ENCODE measurements at places on chromosomes 1 and 21.

- DNase-seq = no peak
Observed at GRCh38 chr1:59640851-59641250, 173.9 kb upstream of the HOOK1 start.

GRCh38 chr1:110783292-110783918 is 89.5 kb upstream of the CD53 start:
- DNase-seq = peak; percentile 24

DNA sequence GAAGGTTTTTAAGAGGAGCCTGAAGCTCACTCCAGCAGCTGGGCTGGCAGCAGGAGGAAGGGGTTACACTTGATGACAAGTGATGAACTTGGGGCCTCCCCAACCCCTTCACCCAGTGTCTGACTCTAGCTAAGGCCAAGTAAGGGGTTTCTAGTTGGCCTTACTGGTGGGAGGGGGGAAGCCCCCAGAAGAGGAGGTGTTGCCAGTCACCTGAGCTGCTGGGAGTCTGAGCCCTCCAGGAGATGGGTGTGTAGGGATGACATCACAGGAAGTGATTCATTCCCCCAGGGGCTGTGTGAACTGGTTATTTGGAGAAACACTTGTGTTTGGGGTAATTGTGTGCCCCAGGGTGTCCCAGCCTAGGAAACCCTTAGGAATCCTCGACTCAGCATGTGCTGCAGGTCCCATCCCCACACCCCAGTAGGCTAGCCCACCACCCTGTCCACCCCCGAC is 3.1 kb downstream of the PADI1 start:
- no peak for DNase-seq

DNA sequence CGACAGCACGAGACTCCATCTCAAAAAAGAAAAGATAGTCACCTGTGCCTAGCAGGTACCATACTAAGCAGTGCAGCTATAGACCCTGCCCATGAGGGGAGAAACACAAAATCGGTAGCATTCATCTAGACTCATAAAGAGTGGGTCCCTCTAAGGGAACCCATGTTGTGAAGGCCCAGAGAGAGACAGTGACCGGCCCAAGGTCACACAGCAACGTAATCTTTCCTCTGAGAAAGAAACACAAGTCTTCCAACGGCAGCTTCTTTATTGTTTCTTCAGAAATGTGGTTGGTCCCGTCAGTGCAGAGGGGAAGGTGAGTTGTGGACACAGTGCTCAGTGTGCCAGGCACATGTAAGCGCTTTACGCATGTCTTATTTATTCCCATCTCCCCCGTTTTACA is 198.6 kb upstream of the TMEM51 start:
- no peak for DNase-seq

- no peak for DNase-seq
Observed at GRCh38 chr1:240338837-240339236, 247.2 kb downstream of the FMN2 start.

DNA sequence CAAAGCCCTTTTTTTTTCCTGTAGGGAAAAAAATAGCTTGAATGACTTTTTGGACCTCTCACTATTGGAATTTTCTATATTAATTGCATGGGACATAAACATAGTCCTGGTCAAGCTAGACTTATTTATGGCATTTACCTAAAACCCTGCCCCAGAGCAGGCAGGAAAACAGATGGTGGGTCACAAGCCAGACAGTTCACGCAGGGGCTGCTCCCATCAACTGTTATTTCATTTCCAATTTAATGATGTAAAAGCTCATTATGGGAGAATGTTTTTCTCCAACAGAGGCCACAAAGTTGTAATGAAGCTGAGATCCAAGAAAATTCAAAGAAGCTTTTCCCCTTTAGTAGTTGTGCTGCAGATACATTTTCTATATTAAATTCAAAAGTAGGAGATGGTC is 99.2 kb downstream of the SGIP1 start:
- no peak for DNase-seq

DNA sequence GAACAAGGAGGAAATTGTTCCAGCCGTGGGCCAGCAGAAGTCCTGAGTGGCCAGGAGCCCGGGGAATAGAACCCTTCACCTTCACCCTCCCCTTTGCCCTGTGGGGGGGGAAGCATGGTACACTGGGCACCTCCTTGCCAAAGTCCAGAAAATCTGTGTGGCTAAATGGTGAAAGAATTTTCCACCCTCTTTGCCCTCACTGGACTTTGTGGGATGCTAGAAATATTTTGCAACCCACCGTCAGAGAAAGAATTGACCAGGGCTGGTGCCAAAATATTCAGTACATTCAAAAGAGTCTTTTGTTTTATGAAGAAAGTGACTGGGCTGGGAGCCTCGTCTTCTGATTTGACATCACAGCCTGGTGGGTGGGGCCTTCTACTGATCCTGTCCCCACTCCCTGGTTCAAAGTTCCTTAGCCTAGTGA is 14.6 kb downstream of the NFASC start:
- DNase-seq = no peak

DNA sequence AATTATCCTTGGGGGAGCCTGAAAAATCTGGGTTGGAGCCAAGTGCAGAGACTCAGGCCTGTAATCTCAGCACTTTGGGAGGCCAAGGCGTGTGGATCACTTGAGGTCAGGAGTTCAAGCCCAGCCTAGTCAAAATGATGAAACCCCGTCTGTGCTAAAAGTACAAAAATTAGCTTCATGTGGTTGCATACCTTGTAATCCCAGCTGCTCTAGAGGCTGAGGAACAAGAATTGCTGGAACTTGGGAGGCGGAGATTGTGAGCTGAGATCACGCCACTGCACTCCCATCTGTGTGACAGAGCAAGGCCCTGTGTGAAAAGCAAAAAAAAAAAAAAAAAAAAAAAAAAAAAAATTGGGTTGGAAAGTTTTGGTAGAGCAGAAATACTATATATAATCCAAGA is 1563.6 kb upstream of the PRMT6 start:
- DNase-seq = no peak

- no peak for DNase-seq
Observed at GRCh38 chr1:206047271-206047670, 5.7 kb upstream of the RHEX start.

GRCh38 chr1:65003316-65003664 is 36.9 kb upstream of the JAK1 start:
- DNase-seq = no peak

DNA sequence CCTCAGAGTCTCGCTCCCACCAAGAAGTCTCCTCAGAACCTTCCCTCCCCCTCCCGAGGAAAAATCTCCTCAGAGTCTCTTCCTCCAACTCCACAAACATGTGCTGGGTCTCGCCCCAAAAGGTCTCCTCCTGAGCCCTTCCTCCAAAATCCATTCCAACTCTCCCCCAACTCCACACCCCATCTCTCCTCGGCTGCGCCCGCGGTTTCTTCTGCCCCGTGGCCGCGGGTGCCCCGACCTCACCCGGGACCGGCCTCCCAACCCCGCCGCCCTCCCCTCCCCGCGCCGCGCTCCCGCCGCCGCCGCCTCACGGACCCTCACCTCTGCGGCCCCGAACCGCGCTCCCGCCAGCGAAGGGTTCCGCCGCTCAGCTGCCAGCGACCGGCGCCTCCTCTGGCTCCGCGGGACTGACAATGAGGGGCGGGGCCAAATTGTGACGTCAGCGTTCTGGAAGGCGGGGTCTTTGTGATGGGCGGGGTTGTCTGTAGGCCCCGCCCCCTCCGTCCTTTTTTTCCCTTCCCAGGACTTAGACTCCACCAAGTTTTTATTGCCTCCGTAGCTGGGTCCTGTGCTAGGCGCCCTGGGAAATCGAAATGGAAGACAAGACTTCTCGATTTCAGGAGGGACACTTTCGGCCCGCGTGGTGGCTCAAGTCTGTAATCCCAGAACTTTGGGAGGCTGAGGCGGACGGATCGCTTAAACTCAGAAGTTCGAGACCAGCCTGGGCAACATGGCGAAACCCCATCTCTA is at the start of gene LUZP1:
LUZP1 (minus strand) TSS at position 412 of the 750 bp plus-strand sequence.
- peak; percentile 84 for DNase-seq

DNA sequence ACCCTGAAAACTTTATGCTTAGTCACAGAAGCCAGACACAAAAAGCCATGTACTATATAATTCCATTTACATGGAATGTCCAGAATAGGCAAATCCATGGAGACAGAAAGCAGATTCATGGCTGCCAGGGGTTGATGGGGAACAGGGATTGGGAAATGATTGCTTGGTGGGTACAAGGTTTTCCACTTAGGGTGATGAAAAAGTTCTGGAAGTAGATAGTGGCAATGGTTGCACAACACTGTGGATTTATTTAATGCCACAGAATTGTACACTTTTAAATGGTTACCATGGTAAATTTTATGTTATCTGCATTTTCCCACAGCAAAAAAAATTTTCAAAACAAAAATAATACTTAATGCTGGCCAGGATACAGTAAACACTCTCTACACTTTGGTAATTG is 40.6 kb downstream of the ENAH start:
- DNase-seq = no peak

DNA sequence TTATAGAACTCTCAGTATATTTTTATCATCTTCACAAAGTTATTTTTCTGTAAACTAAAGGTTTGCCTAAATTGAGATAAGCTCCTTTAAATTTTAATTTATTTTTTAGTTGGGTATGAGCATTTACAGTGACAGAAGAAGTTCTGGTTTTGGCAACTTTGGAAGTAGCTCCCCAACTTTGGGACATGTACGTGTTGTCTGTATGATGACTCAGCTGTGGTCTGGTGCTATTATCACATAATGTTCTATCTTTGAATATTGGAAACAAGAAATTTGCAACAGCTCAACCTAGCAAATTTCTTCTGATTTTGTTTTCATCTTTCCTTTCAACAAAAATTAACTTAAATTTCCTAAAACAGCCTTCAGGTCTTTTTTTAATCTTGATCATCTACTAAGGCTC is 46.6 kb upstream of the C1orf105 start:
- no peak for DNase-seq

GRCh38 chr1:178899402-178899801 is 28.5 kb upstream of the ANGPTL1 start:
- no peak for DNase-seq

DNA sequence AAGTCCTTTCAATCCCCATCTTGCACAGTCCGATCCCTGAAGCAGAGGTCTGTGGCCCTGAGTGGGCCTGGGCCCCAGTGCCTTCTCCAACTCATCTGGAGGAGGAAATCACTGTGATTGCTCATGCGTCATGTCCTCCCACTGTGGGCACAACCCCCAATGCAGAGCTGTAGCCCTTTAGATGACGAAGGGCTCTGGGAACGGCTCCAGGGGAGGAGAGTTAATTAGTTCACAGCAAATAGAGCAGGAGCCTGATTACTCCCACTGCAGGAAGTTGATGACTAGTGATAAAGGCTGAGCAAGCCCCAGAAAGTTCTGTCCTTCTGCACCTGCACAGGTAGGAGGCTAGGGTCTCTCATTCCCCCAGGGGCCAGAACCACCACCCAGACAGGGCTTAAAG is 111.5 kb downstream of the CCDC185 start:
- no peak for DNase-seq

- DNase-seq = peak; percentile 45
Observed at GRCh38 chr1:208245185-208245705, 1.1 kb upstream of the PLXNA2 start.

DNA sequence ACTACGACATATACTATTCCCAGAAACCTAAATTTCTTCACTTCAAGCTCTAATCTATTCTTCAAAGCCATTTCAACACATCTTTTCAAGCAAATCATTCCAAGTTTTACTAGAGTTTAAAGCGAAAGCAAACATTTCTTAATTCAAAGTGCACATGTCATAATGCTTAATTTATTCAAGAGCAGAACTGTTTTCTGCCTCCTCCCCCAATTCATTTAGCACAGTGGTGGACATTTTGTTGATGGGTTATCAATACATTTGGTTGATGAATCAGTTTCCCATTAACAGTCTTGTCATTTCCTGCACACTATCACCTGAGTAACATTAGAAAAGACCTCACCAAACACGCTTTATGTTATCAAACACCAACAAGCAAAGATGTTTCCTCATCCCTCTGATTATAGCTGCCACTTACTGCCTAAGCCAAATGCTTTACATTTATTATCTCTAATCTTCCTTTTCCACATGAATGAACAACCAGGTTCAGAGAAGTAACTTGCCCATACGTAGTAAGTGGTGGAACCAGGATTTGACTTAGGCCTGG is 2.0 kb downstream of the SRSF4 start:
- DNase-seq = no peak

DNA sequence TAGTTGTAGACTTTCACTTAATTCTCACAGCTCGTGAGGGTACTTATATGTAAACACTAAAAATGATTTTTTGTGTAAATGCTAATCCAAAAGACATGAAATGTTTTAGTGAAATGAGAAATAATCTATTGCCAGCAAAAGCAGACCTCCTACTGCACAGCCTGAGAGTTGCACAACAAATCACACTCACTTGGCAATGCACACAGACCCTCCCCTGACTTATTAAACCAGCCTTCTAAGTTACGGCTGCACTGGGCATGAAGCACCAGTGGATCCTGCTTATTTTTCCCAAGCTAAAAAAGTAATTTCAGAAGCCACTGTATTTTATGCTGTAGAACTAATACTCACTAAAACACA is 10.3 kb downstream of the ERRFI1 start:
- no peak for DNase-seq

DNA sequence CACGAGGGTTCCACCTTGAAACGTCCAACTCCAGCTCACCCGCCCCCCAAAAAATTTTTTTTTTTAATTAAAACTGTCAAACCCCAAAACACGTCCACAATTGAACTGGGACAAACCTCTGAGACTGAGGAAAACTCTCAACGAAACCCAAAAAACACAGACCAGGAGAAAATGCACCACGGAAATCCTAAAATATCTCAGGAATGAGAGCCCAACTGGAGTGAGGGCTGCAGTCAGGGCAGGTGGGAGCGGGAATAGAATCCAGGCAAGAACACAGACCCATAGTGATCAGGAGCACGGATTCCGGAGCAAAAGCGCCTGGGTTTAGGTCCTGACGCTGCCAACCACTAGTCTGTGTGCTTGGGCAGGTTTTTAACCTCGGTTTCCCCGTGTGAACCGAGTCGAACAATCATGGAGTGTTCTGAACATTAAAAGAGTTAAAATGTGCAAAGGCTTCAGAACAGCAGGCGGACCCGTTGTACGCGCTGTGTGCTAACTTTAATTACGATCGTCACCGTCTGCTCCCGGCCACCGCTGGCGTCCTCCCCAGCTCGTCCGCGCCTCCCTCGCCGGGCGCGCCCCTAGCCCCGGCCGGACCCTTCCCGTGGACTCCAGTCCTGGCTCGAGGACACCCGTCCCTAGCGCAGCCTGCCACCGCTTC is 624 bp downstream of the ARHGAP29 start:
- no peak for DNase-seq

DNA sequence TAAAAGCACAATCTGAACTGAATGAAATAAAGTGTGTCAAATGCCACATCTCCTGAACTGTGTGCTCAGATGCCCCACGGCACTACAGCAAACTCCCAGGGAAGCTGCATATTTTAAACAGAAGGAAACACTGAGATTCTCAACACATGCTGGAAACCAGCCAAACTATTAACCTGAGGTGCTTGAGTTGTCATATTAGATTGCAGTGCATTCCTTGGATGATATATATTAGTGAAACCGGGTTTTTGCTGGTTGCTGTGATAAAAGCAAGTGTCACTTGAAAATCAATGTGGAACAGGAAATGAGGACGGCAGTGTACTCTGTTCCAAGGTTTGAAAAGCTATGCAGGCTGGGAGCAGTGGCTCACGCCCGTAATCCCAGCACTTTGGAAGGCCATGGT is 8.7 kb downstream of the SYNJ1 start:
- DNase-seq = no peak

Data from activated T-helper 1 cell treated with anti-CD3 and anti-CD28 coated beads, Interleukin-2, amount 50 U/mL, for 16 hours (primary cell).